Activated CD4-positive, alpha-beta T cell treated with anti-CD3 and anti-CD28 coated beads for 24 hours (primary cell): ENCODE measurements at places on chromosomes 3 and 15.

GRCh38 chr3:7204848-7205156 lies 343.9 kb downstream of the GRM7 start:
- DNase-seq, result no peak

DNA sequence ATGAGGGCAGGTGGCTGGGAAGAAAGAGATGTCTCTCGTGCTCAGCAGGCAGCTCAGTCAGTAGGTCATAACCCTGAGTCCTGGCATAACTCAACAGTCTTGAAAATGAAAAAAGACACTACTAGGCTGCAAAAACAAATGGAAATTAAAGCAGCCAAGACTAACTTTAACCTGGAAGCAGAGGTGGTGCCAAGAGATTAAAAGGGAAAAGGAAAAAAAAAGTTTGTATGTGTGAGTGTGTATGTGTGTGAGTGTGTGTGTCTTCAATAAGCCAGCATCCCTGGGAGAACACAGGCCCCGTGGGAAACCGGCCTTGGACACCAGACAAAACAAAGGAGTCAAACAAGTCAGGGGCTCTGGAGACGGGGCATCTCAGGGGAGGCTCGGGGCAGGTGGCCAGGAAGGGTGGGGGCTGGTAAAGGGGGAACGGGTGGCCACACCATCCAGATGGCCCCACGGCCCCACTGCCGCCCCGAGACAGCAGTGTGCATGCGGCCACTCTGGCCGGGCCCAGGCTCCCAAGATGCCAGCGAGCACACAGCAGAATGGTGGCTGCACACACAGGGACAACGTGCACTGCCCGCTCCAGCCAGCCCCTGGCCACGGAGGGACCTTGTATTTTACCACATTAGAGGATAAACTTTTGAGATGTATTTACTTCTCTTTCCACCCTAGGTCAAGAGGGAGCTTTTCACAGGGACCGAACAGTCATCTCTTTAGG lies 23.8 kb downstream of the CYFIP1 start:
- no peak for DNase-seq

DNA sequence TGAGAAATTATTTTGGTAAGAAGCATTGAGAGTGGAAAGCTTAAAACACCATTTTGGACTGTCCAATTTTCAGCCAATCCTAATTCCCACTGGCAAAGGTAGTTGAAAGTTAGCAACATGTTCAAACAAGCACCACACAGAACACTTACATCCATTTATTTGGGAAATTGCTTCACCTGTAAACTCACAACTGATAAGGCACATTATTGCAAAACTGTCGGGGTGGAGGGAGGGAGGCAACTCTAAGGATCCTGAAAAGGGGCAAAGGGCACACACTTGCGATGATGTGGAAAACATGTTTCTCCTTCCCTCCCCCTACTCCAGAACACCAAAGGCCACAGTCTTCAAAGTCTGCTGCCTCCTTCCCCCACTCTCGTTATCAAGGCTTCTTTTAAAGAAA lies 9.4 kb downstream of the TMEM41A start:
- no peak for DNase-seq

- DNase-seq, result no peak
Observed at GRCh38 chr3:37934631-37935289, 55.8 kb upstream of the VILL start.

GRCh38 chr3:64229903-64230302 lies 4.6 kb upstream of the PRICKLE2 start:
- DNase-seq, result no peak

DNA sequence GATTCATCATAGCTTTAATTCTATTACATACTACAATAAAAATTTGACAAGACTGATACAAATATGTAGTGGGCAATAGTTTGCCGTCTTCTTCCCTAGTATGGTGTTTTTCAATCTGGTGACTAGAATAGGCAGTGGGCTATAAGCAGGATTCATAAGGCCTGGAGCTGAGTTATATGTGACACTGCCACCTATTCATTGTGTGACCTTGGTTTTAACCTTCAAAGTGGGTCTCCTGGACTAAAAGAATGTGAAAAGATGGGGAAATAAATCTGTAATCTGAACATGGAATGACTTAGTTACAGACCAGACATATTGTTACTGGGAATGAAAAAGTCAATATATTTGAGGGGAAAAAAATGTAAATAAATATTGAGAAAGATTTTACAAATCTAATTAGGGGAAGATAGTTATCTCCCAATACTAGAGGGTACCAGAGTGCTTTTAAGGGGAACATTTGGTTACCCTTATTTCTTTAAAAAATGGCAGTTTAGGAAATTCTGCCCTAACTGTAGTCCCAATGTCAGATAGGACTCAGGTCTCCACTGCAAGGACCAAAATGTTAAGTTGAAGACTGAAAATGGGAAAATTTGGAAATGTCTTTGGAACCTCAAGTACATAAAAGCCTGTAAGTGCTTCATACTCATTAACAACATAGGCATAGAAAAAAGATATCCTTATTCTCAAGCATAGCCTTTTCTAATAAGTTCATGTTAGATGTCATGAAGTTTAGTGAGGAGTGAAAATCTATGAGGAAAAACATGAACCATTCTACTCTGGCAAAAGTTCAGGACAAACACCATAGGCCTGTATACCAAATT lies 10.7 kb upstream of the SETD5 start:
- DNase-seq, result no peak

DNA sequence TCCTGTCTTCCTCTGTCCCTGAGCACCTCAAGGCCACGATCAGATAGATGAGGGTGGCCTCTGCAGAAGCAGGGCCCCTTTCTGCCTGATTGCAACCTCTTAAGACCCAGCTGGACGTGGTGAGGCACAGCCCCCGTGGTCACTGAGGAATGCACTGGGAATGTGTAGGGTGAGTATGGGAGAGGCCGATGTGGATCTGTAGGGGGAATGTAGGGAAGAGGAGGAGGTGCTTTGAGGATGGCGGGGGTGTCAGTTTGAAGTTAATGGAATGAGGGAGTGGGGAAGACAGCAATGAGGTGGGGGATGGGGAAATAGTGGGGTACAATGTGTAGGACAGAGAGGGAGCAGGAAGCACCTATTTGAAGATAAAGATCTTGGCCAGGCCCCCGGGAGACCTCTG lies 785 bp upstream of the IQCF5 start:
- no peak for DNase-seq

DNA sequence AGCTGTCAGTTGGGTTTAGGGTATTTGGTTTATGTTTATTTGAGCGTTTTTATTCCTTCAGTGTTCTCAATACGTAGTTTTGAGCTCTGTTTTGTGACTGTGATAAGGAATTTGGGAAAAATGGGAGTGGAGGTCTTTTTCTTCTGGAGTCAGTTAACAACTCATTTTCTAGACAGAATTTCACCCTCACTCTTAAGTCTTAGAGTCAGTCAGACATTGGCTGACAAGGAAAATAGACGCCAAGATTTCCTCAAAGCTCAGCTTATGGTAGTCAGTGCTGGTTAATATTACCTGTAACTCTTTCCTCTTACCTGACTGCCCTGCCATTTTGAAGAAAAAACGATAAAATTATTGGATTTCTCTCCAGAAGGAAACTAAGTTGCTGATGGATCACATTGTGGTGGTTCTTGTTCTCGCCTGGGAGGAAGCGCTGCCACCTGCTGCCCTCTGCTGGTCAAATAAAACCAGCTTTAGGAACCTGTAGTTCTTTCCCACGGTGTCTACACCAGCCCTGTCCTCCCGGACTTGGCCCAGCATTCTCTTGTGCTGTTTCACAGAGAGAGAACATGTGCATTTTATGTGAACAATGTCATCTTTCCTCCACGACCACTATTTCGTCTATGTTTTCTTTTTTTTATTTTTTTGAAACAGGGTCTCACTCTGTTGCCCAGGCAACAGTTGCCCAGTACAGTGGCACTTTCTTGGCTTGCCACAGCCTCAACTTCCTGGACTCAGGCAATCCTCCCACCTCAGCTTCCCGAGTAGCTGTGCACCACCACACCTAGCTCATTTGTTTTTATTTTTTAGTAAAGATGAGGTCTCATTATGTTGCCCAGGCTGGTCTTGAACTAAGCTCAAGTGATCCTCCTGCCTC lies 41.4 kb upstream of the UMPS start:
- DNase-seq, result peak; percentile 66

- no peak for DNase-seq
Observed at GRCh38 chr3:47315069-47315647, 32.4 kb downstream of the KLHL18 start.

- peak; percentile 49 for DNase-seq
Observed at GRCh38 chr15:72319985-72320671, at the start of gene CELF6. Gene CELF6 (minus strand): TSS chr15:72320157. CDS start chr15:72319874, 283 bp downstream.

GRCh38 chr3:44355362-44356033 lies 16.9 kb downstream of the TCAIM start:
- DNase-seq, result no peak

GRCh38 chr15:78276064-78276943 lies 11.9 kb downstream of the DNAJA4 start:
- DNase-seq, result no peak
